ENCODE measurements at places on chromosomes 1 and 21. TPM values are rescaled to one million over a fixed set of nuclear protein-coding genes. Genes with fewer than 3 reads are reported as not detected.

PCP4L1 gene
- not detected for total RNA-seq

DOP1B gene
- 8.9 TPM for total RNA-seq

CACNA1S gene
- not detected for total RNA-seq

SPATA17 gene
- total RNA-seq: 3.8 TPM

ADGRL4 gene
- total RNA-seq: not detected

CRNN gene
- total RNA-seq: not detected

KRTAP13-2 gene
- total RNA-seq: not detected

LDLRAD1 gene
- total RNA-seq: not detected

PKLR gene
- not detected for total RNA-seq

CELA3A gene
- total RNA-seq: not detected

C1orf74 gene
- 5.7 TPM for total RNA-seq

PLEKHN1 gene
- total RNA-seq: 14.0 TPM

CR1L gene
- total RNA-seq: not detected

SLC5A9 gene
- total RNA-seq: not detected

SPRR2A gene
- not detected for total RNA-seq

- DNase-seq: no peak
Observed at GRCh38 chr1:245316784-245317183, 162.0 kb downstream of the KIF26B start.

DNA sequence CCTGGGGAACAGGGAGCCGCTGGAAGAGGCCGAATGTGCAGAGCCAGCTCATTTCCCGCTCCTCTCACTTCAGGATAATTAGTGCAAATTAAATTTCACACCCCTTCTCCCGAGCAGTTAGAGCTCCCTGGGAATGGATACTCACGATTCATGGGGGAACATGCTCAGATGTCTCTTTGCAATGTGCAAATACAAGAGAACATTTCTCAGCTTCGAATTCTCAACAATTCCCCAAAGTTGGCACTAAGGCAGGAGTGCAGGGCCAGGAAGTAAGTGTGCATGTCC is 54.9 kb downstream of the CAMK2N1 start:
- no peak for DNase-seq

DNA sequence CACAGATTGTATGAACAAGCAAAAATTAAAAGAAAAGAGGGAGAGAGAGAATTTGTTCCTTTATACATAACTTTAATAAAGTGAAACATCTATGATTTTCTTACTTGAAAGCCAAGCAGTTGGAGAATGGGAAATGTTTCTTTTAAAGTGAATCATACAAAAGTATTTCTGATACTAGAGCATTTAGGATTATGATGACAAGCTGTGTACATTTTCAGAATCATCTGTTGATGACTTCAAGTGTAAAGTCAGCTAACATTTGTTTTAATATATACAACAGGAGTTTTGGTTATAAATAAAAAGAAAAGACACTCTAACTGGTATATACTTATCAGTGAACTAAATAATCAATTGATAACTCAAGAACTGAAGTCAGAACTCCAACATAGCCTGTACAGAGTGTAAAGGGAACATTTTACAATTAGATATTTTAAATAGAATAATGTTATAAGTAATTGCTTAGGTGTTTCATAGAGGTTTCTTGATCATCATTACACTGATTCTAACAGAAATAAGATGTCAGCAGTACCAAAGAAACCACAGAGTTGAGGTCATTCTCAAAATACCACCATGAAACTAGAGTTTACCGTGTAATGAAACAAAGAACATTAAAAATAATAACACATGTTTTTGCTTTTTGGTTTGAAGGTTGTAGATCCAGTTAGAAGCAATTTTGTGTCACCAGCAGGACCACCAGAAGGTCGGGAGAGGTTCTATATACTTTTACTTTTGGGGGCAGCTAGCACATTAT is 103.4 kb downstream of the COL24A1 start:
- DNase-seq: no peak

DNA sequence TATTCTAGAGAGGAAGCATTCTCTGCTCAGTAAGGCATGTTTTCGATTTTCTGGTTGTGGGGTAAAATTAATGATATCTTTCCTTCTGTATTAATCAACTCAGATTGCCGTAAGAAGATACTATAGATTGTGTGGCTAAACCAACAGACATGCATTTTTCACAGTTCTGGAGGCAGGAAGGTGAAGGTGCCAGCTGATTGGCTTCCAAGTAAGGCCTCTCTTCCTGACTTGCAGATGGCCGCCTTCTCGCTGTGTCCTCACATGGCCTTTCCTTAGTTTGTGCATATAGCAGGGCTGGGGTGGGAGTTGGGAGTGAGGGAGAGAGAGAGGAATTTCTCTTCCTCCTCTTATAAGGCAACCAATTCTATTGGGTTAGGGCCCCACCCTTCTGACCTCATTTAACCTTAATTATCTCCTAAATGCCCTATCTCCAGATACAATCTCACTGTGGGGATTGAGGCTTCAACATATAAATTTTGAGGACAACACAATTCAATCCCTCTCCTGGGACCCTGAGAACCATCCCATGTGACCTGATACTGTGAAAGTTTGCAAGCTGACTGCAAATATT is 52.3 kb upstream of the MRPS6 start:
- DNase-seq: no peak

GRCh38 chr1:230361941-230362340 is 64.2 kb downstream of the PGBD5 start:
- no peak for DNase-seq

DNA sequence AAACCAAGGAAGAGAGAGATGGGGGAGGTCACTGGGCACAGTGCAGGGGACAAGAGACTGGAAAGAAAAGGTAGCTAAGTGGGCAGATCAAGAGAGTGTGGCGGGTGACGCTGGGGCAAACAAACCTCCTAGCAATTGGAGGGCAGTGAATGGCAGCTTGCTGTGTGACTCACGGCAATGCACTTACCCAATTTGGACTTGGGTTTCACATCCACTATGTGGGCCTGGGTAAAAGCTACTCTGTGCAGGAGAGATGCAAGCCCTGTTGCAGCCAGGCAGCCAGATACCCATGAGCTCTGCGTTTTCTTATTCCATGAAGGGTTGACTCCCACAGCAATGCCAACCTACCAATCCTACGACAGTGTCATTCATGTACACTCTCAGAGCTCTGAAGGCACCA is 9.5 kb downstream of the PLXNA2 start:
- DNase-seq: no peak

GRCh38 chr1:226009650-226010044 is 10.5 kb upstream of the SDE2 start:
- DNase-seq: no peak

DNA sequence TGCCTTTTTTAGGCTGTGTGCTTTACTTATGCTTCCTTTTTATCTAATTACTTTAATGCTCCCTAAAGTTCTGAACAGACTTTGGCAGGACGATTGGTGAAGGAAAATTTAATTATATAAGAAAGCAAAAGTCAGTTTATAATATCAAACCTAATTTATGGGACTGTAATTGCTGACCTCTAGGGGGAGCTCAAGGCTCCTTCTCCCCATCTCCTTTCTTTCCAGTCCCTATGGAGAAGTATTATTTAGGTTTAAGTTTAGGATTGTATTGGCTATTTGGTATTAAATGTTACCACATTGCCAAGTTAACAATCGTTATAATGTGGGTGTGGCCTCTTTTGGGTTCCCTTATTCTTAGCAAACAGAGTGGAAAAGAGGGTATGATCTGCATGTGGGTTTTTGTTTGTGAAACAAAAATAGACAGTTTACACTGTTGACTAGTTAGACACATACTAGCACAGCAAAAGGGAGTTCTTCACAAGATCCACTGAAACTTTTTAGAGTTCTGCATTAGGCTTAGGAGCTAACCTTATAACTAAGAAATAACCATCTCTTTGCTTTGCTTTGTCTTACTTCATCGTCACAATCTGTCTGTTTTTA is 48.2 kb upstream of the TNFSF4 start:
- peak; percentile 90 for DNase-seq

GRCh38 chr21:16709866-16710550 is 802.8 kb upstream of the CXADR start:
- no peak for DNase-seq

GRCh38 chr1:216246577-216247203 is 176.6 kb downstream of the USH2A start:
- no peak for DNase-seq

GRCh38 chr1:20426923-20427322 is 59.1 kb downstream of the CAMK2N1 start:
- peak; percentile 86 for DNase-seq

DNA sequence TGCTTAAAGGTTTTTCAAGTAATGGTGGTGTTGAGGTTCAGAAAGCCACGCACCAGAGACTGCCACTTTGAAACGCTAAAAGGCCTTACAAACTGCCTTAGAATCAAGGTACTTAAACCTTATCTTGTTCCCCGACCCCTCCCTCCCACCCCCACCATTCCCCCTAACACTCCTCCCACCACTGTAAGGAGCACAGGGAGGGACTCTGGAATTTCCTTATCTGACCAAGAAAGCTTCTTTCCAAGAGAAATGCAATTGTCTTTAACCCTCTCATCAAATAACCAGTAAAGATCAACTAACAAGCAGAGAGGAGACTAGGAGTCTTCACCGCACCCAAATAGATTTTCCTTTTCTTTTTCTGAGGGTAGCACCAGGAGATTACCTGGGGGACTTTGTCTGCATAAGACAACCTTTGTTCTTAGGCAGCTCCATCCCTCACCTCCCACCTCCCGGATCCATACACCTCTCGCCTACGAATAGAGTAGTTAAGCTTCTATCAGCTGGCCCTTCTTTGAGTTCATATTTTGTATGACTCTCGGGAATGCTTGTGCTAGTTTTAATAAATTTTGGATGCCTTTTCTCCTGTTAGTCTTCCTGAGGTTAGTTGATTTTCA is 137.7 kb upstream of the ADGRL2 start:
- no peak for DNase-seq

DNA sequence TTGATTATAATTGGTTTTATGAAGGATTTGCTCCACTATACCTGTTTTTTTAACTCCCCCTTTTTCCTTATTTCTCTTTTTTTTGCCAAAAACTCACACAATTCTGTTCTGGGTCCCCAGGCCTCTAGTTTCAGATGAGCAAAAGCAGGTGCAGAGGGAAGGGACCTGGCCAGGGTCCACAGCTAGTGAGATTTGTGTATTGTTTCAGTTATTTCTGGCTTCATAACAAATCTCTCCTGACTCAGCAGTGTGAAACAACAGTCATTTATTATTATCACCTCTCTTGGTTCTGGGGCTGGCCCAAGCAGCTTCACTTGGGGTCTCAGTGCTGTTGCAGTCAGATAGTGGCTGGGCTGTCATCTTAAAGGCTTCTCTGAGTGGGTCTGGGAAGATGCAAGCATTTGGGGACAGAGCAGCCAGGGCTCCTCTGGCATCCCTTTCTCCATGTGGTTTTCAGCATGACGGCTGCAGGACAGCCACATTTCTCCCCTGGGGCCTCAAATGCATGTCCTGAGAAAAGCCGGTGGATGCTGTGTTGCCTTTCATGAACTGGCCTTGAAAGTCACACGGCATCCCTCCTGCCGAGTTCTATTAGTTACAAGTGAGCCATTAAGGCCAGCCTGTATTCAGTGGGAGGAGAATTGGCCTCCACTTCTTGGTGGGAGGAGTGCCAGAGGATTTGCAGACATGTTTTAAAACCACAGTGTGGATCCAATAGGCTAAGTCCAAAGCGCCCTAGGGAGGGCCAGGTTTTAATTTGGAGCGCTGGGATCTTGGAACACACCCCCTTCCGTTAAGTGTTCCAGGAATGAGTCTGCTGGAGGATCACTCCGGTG is 137.1 kb downstream of the CAMTA1 start:
- DNase-seq: no peak

- peak; percentile 92 for DNase-seq
Observed at GRCh38 chr21:15250384-15250783, 185.6 kb upstream of the NRIP1 start.

- no peak for DNase-seq
Observed at GRCh38 chr1:204788470-204788869, 82.2 kb upstream of the NFASC start.

- DNase-seq: peak; percentile 17
Observed at GRCh38 chr1:106063510-106063909, 993.0 kb upstream of the PRMT6 start.

GRCh38 chr1:159914252-159915018 is 10.9 kb downstream of the TAGLN2 start:
- DNase-seq: peak; percentile 95

DNA sequence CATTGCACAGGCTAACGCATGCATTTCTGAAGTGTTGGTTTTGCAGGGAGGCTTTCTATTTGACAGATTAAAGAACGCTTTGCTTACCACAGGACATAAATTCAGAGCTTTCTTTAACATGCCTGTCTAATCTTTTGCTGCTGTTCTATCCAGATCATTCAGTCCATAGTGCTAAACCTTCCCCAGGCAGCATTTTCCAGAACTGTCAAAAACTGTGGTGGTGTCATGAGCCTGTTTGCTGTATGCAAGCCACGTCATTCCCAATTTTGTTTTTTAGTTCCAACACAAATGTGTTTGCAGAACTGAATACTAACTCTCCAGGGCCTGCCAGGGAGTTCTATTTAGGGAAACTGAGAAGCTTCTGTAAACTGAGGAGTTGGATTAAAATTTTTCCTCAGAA is 390.5 kb upstream of the LYPLAL1 start:
- DNase-seq: no peak

DNA sequence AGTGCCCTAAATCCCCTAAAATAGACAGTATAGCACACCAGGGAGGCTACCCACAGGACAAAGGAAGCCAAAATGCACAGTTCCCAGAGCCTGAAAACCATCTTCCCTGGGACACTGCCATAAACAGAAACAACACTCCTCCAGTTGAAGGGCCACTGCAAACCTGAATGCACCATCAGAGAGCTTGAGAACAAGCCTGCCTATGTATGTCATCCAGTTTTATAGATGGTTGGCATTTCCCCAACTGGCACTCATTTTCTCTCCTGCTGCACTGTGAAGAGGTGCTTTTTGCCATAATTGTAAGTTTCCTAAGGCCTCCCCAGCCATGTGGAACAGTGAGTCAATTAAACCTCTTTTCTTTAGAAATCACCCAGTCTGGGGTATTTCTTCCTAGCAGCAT is 169.0 kb downstream of the AGBL4 start:
- DNase-seq: no peak

DNA sequence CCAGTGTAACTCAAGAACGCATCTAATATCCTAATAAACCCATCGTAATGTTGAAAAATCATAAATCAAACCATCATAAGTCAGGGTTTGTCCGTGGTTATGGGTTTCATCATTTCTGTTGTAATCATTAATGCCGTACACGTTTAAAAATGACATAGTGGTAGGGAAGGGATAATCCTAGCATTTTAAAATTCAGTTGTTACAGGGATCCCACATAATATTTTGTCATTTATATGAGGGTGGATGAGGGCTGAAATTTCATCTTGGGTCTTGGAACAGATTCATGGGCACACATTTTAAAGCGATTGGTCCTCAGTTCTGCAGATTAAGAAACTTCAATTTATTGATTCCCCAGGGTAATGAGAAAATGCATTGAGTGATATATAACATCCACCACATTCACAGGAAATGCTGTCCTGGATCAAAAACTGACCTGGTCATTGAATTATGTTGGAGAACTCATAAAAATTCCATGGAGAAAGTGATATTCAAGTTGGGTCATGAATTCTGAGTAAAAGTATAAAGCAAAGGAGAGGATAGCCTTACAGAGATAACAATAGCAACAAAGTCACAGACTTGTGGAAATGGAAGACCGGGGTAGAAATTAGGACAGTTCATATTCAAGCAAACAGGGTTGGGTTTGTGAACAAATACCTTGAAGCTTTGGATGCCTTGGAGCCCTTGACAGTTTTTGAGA is 1527.3 kb upstream of the TPTE start:
- DNase-seq: peak; percentile 2

- DNase-seq: peak; percentile 11
Observed at GRCh38 chr1:235326719-235327558, 1.0 kb downstream of the ARID4B start.

All from PC-3 (cell line).